ENCODE measurements at places on chromosomes 12 and 14.

DNA sequence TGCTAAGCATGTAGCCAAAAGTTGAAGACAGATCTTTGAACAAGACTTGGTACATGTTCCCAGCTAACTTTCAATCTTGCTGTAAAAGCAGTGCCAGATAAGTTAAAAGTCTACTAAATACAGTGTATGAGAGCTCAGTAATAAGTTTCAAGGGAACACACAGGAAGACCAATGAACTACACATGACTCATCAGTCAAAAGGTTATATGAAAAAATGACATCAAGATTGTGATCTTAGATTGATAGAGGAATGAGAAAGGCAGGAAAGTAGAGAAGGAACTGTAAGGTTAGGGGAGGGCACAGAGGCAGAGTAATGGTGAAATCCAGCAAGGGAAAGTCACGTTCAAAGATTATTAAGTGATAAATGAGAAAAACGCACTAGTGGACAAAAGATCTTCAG, 249.9 kb upstream of the FLRT2 start:
- DNase-seq = no peak

GRCh38 chr12:102958073-102958829, 777 bp downstream of the ASCL1 start:
- no peak for DNase-seq

DNA sequence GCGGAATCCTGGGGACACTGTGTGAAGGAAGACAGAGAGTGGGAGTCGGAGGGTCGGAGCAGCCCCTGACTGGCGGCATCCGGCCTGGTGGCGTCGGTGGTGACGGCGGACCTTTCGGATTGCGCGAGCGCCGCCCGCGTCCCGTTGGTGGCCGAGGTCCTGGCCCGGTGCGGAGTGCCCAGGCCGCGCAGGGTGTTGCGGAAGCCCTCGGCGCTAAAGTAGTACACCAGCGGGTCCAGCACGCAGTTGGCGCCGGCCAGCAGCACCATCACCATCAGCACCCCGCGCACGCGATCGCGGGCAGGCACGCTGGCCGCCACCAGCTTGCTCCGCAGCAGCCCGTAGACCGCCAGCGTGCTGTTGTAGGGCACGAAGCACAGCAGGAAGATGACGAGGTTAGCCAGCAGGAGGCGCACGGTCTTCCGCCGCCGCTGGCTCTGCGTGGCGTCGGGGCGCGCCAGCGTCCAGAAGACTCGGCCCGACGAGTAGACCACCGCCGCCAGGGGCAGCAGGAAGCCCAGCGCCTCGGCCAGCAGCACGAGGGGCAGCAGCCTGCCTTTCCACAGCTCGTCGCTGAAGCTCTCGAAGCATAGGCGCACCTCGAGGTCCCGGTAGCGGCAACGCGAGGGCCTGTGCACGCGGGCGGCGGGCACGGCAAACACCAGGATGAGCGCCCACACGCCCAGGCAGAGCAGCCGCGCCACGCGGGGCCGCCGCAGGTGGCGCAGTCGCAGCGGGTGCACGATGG, 13.1 kb upstream of the CHD4 start:
- no peak for DNase-seq

DNA sequence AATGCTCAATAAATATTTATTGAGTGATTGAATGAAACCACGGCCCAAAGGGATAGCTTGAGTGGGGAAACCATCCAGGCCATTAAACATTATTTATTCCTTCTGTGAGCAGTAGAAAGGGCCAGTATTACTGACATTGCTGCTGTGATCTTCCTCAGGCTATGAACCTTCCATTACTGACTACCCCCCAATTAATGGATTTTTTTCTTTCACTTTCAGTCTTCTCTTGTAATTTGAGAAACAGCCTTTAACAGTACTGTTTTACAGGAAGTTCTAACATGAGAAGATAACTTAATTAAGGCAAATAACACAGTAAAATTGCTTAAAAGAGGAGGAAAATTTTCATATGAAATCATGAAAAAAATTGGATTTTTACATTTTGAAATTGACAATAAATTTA, 629.5 kb downstream of the TRHDE start:
- DNase-seq = peak; percentile 3

DNA sequence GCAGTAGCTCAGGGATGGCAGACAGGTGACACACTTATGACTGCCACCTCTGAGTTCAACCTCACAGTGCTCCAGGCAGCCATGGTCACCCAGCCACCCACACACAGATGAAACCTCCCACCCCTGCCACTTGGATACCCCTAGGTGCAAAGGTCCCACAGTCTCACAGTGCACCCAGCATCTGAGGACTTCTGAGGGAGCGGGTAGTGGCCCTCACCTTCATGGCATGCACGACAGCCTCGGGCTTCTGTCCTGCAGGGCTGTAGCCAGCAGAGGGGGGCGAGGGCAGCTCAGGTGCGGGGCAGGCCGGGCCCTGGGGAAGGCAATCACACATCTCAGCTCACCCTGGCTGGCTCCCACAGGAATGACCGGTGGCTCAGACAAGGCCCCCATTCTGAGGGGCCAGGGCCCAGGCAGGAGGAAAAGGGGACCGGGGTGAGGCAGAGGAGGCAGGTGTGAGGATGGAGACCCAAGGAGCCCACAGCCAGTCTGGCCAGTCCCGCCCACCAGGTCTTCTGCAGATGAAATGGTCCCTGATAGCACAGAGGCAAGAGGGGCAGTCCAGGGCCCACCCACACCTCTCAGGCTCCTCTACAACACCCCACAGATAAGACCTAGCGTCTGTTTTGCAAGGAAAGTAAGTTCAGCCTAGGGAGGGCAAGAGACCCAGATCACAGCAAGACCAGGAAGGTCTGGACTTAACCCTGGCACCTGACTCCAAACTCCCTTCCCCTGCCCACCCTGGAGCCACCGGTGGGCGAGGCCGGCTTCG, 35.8 kb downstream of the CCNK start:
- no peak for DNase-seq

GRCh38 chr14:100201701-100202100, 37.2 kb upstream of the YY1 start:
- no peak for DNase-seq

- no peak for DNase-seq
Measured at GRCh38 chr12:24931666-24932405, 17.1 kb downstream of the BCAT1 start.

DNA sequence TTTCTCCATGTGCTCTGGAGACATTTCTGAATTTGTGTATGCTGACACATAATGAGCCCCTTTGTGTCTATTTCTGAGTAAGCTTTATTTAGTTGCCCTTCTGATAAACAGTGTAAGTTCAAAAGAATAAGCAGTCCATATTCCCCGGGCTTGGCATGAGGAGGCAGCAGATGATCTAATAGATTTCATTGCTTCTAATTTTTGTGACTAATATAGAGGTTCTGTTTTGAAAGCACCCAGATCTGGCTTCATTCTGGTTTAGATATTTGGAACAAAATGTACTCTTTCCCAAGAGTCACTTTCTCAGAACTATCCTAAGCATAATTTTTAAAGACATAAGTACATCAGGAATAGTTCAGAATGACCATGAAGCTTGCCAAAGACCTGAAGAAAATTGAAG, 290.9 kb downstream of the BTG1 start:
- no peak for DNase-seq

- no peak for DNase-seq
Measured at GRCh38 chr12:23141335-23141734, 516.4 kb downstream of the ETNK1 start.

GRCh38 chr12:6827437-6827911, 733 bp upstream of the P3H3 start:
- DNase-seq = peak; percentile 83

DNA sequence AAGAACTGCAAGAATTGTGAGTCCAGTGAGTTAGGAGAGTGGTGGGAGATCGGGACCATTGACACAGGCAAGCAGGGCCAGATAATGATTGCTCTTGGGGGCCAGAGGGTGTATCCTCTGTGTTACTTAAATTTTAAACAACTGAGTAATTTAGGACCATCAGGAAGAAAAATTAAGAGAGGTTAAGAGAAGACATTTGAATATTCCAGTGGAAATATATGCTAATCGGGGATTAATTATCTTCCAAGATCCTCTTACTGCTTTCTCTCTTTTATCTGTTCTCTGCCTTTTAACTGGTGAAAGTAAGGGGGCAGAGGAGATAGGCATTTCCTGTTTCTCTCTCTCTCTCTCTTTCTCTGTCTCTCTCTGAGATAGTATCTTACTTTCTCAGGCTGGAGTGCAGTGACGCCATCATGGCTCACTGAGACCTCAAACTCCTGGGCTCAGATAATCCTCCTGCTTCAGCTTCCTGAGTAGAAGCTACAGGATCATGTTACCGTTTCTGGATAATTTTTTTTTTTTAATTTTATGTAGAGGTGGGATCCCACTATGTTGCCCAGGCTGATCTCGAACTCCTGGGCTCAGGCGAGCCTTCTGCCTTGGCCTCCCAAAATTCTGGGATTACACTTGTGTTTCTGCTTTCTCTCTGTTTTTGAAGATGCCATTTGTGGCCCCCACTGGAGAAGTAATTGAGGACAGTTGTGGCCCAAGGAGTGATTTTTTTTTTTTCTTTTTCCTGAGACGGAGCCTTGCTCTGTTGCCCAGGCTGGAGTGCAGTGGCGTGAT, 85.1 kb downstream of the DIP2B start:
- DNase-seq = no peak

- no peak for DNase-seq
Measured at GRCh38 chr12:117738233-117738632, 230.6 kb downstream of the KSR2 start.

DNA sequence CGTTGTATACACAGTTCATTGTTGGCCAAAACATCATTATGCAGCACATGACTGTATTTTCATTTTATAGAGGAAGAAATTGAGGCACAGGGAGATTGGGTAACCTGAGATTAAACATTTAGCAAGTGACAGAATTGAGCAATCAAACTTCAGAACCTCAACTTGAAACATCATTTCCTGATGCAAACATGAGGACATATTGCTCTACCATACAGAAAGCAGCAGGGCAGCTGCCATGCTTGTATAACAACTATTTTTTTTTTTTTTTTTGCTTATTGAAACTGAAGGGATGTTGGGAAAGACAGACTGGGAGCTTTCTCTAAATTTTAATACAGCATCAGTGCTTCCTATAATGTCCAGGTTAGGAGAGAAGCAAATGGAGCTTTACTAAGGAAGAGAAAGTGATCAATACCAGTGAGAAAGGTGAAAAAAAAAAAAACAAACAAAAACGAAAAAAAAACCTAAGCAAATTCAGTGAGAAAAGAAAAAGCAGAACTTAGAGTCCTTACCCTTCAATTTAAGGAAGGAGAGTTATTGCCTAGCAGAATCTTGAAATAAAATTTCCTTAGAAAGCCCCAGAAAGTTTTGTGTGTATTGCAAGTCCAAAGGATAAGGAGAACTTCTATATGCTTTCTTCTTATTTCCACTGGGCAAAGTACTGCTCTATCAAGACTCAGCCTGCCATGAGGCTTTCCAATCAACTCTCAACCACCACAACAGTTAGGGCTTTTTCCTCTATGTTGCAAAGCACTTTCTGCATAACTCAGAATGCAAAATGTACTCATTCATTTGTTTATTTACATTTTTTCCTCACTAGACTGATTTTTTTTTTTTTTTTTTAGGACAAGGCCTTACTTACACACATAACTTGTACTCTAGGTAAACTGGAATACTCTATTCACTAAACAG, 21.6 kb downstream of the BTG1 start:
- no peak for DNase-seq

- no peak for DNase-seq
Measured at GRCh38 chr12:51941604-51942003, 9.9 kb upstream of the ACVR1B start.

- DNase-seq = no peak
Measured at GRCh38 chr12:108146035-108146893, 17.2 kb downstream of the WSCD2 start.

GRCh38 chr14:105163040-105163742, 5.4 kb downstream of the JAG2 start:
- DNase-seq = no peak

- no peak for DNase-seq
Measured at GRCh38 chr14:75182821-75183220, 6.4 kb upstream of the TMED10 start.

- peak; percentile 17 for DNase-seq
Measured at GRCh38 chr12:5222011-5222461, 178.4 kb downstream of the KCNA5 start.

GRCh38 chr12:5243014-5243413, 188.9 kb upstream of the NTF3 start:
- DNase-seq = no peak

DNA sequence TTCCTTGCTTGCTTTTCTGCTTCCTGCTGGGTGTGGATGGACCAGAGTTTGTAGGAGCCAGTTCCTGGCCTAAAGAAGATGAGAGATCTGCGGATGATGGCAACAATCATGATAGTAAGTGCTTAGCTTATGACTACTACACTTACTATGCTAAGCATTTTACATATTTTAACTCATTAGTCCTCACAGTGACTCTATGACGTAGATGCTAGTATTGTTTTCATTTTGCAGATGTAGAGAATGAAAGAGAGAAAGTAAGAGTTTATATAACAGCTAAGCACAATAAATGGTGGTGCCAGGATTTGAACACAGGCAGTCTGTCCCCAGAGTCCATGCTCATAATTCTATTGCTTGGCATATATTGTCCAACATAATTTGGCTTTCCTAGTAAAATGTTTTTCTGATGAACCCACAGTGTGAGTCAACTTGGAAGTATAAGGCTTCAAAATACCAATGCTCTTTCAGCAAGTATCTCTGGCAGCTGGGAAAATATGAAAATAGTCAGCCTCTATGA, 363.2 kb upstream of the DDHD1 start:
- no peak for DNase-seq

GRCh38 chr14:53979747-53980642, 23.4 kb upstream of the BMP4 start:
- DNase-seq = no peak

DNA sequence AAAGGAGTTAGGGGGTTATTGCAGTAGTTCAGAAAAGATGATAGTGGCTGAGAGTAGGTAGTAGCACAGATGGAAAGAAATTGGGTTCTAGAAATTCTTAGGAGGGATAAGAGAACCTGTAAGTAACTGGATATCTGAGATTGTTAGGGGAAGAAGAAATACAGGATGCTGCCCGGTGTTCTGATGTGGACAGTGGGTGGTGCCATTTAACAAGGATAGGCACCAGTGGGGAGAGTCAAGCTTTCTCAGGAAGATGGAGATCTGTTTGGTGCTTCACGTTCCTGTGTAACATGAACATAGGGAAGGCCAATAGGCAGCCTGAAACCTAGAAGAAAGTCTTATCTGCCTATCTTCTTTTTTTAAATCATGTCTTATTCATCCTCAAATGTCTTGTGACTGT, 245.9 kb downstream of the NPAS3 start:
- DNase-seq = no peak

DNA sequence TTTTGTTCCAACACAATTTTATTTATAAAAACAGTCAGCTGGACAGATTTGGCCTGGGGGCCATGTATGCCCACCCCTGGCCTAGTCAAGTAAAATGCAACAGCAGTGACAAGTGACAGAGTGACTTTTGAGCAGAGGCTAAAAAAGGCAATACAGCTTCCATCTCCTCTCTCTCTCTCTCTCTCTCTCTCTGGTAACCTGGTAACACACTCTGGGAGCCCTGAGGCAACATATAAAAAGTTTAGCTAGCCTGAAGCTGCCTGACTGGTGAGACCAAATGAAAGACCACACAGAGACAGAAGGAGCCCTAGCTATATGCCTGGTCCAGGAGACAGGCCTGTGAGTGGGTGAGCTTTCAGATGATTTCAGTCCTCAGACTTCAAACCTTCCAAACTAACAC, 105.4 kb downstream of the DENND5B start:
- no peak for DNase-seq

GRCh38 chr12:19130224-19131024, 891 bp downstream of the PLEKHA5 start:
- peak; percentile 37 for DNase-seq

GRCh38 chr12:19965196-19966038, 402.9 kb upstream of the PDE3A start:
- DNase-seq = no peak

All from NCI-H2081 (cell line).